ENCODE measurements at places on chromosomes 2 and 18.

GRCh38 chr2:120901201-120901600 is 165.5 kb downstream of the GLI2 start:
- DNase-seq: no peak

GRCh38 chr18:63342206-63342605 is 22.6 kb upstream of the BCL2 start:
- DNase-seq: no peak

DNA sequence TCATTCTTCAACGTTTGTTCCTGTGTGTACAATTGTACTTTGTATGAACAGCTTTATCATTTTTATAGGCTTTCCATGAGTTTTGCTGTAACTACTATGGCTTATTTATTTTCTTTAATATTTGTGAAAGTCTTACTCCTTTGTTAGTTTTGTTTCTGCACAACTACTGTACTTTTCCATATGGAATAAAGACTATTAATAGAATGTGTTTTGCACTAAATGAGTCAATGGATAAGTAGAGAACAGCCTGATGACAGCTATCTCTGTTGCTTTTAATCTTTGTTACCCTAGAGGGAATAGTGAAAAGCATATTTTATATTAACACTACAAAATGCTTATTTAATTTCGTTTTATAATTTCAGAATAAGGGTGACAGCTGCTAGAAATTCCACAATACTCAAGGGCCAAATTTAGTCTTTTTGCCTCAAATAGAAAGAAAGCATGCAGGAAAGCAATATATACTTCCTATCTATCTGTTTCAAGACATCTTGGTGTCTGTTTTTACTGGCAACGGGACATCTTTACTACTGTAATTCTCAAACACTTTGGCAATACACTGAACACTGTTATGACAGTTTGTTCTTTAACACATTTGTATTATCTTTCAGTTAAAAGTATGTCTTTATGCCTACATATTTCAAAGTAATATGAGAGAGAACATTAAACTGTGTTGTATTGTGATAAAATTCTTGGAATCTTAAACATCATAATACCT is 53.9 kb downstream of the WDSUB1 start:
- no peak for DNase-seq

GRCh38 chr2:122795763-122796162 is 1040.3 kb downstream of the TSN start:
- no peak for DNase-seq

DNA sequence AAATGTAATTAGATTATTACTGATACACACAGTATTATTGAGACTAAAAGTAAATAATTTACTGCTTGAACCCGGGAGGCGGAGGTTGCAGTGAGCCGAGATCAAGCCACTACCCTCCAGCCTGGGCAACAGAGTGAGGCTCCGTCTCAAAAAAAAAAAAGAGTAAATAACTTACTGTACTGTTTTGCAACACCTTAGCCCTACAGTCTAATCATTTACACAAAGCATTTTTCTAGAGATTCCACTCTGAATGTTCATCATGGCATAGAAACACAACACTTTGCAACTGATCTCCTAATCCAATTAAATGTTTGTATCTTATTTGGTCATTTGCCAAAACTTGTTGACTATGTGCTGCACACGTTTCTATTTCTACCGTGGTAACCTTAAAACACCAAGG is 23.4 kb upstream of the RMP24 start:
- no peak for DNase-seq

DNA sequence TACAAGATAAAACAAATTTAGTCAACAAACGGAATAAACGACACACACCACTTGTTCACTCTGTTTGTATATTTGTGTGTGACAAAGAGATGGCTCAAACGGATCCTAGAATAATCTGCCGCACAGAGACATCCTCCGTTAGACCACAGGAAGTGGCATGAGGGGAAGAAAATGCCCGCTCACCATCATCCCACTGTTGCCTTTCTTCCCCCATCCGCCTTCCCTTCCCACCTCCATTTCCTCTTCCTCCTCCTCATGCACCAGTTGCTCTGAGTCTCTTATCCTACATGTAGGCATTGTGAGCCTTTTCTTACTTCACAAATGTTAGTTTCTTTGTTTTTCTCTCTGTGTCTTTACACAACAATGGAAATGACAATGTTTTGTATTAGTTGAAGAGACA is 228.5 kb upstream of the SMIM21 start:
- DNase-seq: no peak

DNA sequence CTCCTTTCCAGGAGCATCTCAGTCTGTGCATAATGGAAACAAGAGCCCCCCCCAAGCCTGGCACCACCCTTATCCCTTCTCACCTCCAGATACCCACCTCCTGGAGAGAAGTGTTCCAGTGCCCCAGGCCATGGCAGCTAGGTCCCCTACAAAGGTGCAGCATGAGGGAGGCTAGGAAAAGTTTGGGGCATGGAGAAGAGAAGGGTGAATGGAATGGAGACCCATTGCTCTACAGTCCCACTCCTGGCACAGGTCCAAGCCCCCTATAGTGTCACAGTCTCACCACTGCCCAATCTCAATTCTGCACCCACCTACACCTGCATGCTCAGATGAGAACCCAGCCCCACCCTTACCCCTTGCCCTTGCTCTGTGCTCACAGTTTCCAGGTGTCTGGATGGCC is 897 bp downstream of the SLC23A3 start:
- DNase-seq: no peak

DNA sequence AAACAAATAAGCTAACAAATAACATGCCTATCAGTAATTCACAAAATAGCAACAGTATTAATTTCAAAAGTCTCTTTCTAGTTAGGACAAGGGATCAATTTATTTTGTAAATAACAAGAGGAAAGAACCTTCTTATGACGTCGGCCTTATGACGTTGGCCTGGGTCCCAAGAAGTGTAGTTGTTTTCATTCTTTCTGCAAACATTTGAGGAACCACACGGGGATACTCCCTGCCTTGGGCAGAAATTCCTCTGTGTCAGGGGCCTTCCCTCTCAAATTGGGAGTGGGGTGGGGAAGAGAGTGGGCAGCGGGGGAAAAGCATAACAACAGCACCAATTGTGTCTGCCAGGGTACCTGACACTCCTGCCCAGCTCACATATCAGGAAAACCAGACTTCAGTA is 1.3 kb downstream of the CCDC68 start:
- DNase-seq: no peak

DNA sequence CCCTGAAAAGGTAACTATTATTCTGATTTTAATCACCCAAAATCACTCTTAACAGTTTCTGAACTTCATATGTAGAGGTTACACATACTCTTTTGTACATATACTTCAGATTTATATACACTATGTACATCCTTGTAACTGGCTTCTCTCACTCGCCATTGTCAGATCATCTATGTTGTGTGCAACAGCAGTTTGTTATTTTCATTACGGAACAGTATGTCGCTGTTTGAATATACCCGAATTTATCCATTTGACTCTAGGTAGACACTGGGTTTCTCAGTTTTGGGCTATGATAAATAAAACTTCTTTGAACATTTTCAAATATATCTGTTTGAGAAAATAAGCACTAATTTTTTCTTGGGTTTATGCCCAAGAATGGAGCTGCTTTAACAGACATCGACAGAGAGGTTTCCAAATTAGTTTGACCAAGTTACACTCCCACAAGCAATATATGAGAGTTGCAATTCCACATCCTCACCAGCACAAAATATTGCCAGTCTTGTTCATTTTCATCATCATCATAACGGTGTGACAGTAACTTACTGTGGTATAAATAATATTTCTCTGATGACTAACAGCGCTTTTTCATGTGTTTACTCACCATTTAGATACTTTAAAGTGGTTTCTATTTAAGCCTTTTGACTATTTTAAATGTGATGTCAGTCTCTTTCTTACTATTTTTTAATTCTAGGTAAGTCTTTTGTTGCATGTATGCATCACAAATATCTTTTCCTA is 80.9 kb downstream of the SMC6 start:
- no peak for DNase-seq

GRCh38 chr2:202307690-202308089 is 42.1 kb downstream of the NOP58 start:
- DNase-seq: no peak

DNA sequence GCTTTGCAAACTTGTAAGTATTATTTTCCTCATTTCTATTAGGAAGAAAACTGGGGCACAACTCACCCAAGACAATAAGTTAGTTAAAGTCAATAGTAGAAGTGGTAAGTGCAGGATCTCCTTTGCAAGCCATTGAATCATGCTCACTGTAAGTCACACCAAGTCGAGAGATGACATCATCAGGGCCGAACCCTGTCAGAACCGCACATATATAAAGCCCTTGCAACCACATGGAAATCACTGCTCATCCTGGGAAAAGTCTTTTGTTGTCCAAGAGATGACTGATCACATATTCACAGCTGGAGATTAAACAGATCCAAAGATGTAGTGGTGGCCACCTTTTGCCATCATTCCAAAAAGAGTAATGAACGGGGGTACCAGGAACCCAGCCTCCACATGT is 484.8 kb upstream of the ID2 start:
- DNase-seq: no peak

DNA sequence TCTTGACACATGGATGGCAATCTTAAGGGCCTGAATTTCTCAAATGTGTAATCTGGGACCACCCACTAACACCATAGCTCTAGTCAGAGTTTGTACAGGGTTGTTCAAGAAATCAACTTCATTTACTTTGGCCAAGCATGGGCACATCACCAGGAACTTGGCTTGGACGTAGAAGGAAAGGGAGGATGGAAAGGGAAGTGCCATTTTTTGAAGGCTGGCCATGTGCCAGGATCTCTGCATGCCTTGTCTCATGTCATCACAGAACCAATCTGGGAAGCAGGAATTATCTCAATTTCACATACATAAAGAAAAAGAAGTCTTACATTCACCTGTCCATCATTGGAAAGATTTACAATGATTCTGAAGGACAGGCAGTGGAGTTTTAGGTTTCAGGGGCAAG is 128.1 kb downstream of the ANTXR1 start:
- DNase-seq: no peak

- DNase-seq: no peak
These were observed 99.8 kb upstream of the COPS8 start for GRCh38 chr2:236985761-236986339.

DNA sequence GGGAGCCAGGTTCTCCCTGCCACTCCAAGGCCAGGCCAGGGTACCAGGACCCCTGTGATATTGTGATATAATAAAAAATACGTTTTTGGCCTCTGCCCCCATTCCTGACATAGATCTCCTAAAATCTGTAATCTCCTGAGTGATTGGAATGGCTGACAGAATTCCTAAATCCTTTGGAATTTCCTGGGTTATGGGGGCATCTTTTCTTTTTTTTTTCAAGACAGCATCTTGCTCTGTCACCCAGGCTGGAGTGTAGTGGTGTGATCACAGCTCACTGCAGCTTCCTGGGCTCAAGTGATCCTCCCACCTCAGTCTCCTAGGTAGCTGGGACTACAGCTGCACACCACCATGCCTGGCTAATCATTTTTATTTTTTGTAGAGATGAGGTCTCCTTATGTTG is 26.2 kb upstream of the TUBB6 start:
- DNase-seq: no peak

- DNase-seq: no peak
These were observed 19.7 kb upstream of the MYCN start for GRCh38 chr2:15920696-15921095.

DNA sequence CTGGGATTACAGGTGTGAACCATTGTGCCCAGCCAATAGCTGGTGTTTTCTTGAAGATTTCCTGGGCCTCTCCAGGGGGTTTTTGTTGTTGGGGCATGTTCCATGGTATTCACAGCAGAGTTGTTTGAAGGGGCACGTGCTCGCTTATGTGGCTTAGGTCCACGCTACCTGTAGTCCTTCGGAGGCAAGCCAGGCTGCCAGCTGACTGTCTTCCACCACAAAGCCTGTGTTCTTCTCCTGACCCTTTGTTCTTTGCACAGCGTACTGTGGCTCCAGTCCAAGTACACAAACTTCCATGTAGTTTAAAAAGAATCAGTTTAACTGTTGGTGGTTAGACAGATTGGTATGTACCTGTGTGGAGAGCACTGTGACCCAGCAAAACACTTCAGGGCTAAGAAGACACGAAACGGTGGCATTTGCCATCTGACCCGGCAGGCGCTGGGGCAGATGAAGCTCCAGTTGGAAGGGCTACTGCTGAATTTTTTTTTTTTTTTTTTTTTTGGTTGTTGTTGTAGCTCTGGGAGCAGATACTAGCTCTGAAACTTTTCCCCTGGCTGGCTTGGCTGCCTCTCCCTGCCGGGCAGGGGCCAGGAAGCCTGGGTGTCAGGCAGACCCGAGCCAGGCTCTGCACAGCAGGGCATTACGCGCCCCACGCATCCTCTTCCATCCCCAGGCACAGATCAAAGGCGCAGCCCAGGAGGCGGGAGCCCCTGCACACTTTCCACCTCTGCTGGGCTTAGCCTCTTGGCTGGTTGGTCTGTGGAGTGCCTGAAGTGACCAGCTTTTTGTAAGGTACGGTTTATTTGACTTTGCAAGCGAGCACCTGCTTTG is 5.7 kb downstream of the GREB1 start:
- no peak for DNase-seq

DNA sequence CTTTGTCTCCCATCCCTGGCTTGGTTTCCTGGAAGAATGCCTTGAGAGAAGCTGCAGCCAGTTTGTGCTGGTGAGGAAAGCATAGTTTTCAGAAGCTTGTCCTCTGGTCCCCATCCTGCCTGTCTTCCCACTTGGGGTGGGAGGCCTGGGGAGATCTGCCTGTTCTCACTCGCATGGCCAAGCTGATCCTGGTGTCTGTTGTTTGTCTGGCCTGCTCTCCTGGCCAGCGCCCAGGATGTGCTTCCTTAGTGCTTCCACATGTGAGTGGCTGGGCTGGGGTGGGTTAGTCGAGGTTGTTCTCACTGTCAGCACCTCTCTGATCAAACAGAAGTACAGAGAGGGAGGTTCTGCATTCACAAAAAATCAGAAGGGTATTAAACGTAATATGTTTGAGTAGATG is 49.5 kb downstream of the PTPRM start:
- DNase-seq: no peak

Data from stimulated activated CD4-positive, alpha-beta T cell treated with anti-CD3 and anti-CD28 coated beads, Interleukin-15, amount 100 ng/mL, for 1 hour (primary cell).